ENCODE measurements at places on chromosomes 1 and 21. TPM values are rescaled to one million over a fixed set of nuclear protein-coding genes. Genes with fewer than 3 reads are reported as not detected.

Gene ZSWIM5
- polyA plus RNA-seq = 14.8 TPM

Gene TSPEAR
- polyA plus RNA-seq = 0.24 TPM

Gene GBP5
- polyA plus RNA-seq = 0.33 TPM

Gene SPRR2G
- polyA plus RNA-seq = 0.39 TPM

Gene HMCN1
- 10.6 TPM for polyA plus RNA-seq

Gene RGS18
- 1.3 TPM for polyA plus RNA-seq

Gene NGF
- polyA plus RNA-seq = 4.3 TPM

Gene LCA5L
- polyA plus RNA-seq = 3.1 TPM

Gene AUNIP
- polyA plus RNA-seq = 3.9 TPM

Gene RHEX
- 0.12 TPM for polyA plus RNA-seq

Gene PLCH2
- polyA plus RNA-seq = 19.0 TPM

Gene ARTN
- polyA plus RNA-seq = 1.9 TPM

Gene ELAVL4
- polyA plus RNA-seq = 76.8 TPM

Gene FCRL6
- polyA plus RNA-seq = not detected

Gene PSRC1
- polyA plus RNA-seq = 37.1 TPM

DNA sequence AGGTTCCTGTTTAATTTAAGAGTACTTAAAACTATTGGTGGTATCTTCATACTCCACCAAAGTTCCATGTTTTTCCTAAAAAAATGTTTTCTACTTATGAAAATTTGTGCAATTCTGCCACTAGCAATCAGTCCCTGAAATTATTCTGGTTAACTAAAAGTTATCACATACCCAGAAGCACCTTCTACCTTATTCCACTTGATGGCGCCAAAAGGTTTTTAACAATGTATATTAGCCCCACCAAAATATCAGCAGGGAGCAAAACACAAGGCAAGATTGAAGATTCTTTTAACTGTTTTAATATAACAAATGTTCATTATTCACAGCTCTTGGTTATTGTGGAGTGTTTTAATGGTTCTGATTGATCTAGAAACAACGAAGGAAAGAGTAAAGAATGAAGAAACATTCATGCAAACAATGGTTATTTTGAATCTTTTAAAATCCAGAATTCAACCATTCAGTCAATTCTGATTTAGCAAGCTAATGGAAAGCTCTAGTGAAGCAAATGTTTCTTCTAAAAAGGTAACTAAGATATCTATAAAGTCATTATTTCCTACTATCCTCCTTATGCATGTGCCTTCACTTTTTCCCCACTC is 67.2 kb downstream of the TTLL7 start:
- DNase-seq = peak; percentile 26

- DNase-seq = no peak
Observed at GRCh38 chr1:81314513-81315233, 486.1 kb upstream of the ADGRL2 start.

GRCh38 chr1:81836007-81836626 is 35.4 kb downstream of the ADGRL2 start:
- DNase-seq = no peak

GRCh38 chr1:211703812-211704537 is 28.6 kb upstream of the NEK2 start:
- no peak for DNase-seq

DNA sequence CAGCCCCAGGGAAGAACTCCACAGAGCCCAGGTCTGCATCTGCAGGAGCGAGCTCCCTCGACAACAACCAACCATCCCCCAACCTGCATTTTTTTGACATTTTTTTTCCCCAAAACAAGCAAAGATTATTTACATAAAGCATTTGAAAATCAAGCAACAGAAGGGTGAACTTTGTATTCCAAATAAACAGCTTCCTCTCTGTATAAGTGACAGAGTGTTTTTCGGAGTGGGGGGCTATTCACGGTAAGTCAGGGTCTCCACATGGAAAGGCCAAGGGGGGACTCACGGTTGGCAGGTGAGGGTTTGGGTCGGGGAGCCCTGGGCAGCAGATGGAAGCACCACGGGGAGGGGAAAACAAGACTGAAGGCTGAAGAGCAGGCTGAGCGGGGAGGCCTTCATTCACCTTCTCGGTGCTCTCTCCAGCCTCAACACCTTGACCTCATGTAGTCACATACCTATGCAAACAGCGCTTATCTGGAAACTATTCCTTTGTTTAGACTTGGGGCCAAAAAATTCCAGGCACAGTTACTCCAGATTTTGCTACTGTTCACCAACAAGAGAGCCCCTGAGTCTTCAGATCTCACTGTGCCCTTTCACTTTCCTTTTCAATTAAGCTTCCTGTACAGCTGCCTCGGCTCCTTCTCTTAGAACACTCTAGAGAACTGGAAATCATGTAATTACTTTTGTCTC is 27.6 kb downstream of the C2CD2 start:
- peak; percentile 54 for DNase-seq

- no peak for DNase-seq
Observed at GRCh38 chr21:26153758-26154157, 16.8 kb downstream of the APP start.

DNA sequence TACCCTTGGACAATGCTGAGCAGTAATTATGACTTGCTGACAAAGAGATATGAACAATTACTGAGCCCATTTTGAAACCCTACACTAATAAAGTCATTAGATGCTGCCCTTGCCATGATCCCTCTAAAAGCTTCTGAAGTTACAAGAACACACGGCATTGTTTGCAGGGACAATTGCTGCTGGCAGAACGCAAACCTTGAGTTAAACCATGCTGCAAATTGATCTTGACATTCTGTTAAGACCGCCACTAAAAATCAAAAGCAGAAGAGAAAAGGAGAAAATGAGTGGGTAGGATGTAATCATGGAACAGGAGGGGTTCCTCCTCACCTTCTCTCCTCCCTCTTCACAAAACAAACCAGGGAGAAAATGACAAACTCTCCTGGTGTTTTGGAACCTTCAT is 136.2 kb upstream of the DMRTA2 start:
- no peak for DNase-seq

DNA sequence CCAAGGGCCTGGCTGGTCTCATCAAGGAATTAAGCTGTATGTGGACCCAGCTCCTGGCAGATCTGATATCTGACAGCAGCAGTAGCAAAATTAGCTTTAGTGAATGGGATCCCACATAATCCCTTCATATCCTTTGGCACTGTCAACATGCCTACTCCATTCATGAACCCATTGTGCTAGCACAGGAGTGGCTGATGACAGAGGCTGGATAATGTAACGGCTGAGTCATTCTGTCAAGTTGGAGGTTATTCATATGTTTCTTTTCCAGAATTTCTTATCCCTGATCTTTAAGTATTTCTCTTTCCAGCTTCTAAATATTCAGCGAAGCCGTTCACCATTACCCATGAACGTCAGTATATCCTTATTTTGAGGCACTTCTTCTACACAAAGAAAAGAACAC is 84.3 kb downstream of the EXTL2 start:
- DNase-seq = no peak

DNA sequence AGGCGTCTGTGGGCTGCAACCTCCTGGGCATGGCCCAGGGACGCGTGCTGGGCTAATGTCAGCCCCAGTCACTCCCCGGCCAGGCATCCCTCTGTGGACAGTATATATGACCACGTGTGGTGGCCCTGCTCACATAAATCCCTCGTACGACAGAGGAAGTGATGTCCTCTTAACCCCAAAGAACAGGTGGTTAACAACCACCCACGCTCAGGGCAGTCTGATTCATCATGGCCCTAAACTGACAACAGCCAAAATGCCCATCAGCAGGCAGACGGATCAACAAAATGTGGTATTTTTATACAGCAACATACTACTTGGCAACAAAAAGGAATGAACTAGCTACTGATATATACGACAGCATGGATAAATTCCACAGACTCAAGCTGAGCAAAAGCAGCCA is 51.0 kb downstream of the ECE1 start:
- DNase-seq = no peak

GRCh38 chr1:180154325-180155181 is at the start of gene QSOX1:
TSS of gene QSOX1 (plus strand) at chr1:180154869. CDS start at chr1:180154908, 39 bp downstream.
- DNase-seq = peak; percentile 96

DNA sequence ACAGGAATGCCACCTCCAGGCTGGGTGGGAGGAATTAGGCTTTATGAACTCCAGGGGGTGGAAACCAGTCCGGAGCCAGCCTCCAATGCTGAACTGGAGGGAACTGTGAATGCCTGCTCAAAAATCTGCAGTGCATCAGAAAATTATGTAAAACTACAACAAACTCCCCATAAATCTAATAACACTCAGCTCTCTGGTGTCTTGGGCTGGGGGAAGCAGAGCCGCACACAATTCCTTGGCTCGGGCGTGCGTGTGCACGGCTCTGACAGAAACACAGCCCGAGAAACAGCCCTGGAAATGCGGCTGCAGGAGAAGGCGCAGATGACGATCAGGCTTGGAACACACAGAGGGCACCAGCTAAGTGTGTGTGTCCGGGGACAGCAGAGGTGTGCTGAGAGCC is 127.6 kb upstream of the VAMP3 start:
- no peak for DNase-seq

GRCh38 chr1:22817462-22817861 is 106.8 kb downstream of the EPHB2 start:
- no peak for DNase-seq

- no peak for DNase-seq
Observed at GRCh38 chr1:226976978-226977642, 37.0 kb downstream of the COQ8A start.

GRCh38 chr1:247013391-247013790 is 5.5 kb upstream of the ZNF695 start:
- no peak for DNase-seq

DNA sequence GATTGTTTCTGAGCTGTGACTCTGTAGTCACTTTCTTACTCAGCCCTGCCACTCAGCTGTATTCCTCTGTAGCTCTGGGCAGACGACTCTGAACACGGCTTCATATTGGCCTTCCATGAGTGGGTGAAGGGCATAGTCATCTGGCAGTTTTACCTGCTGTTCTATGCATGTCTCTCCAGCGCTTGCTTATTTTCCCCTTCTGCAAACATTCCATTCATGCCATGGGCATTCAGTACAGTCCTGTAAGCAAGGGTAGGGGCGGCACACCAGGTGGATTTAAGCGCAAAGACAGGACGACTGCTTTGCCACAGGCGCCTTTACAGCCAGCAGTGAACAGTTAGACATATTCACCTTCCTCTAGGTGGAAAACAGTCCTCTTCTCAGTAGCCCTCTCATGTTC is 4.4 kb upstream of the WDR26 start:
- DNase-seq = no peak

- DNase-seq = no peak
Observed at GRCh38 chr1:220696226-220696862, 6.2 kb downstream of the C1orf115 start.

- DNase-seq = no peak
Observed at GRCh38 chr1:151128800-151129199, 17.6 kb downstream of the SEMA6C start.

GRCh38 chr1:64864018-64864940 is 102.1 kb downstream of the JAK1 start:
- DNase-seq = no peak

- no peak for DNase-seq
Observed at GRCh38 chr1:66523562-66523961, 10.4 kb upstream of the SGIP1 start.

DNA sequence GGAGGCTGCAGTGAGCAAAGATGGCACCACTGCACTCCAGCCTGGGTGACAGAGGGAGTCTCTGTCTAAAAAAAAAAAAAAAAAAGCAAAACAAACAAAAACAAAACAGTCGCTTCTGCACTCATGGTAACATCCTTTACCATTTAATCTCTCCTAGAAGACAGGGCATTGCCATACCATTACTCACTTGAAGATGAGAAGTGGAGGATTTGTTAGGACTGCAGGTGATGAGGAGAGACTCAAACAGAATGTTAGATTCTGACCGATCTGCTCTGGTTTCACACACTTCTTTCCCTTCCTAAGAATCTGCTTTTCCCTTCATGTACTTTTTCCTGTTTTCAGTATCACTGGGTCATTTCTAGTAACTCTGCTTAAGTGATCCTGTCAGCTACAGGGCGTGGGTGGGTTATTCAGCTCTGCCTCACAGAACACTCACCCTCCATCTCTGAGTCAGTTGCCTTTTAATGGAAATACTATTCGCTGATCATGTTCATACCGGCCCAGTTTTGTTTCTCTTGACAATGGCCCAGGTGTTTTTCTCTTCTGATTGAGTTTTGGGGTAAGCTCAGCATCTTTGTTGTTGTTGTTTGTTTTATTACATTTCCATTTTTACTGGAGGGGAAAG is 148.0 kb upstream of the ERG start:
- DNase-seq = no peak

- DNase-seq = no peak
Observed at GRCh38 chr21:41166884-41167283, 1.1 kb upstream of the BACE2 start.

DNA sequence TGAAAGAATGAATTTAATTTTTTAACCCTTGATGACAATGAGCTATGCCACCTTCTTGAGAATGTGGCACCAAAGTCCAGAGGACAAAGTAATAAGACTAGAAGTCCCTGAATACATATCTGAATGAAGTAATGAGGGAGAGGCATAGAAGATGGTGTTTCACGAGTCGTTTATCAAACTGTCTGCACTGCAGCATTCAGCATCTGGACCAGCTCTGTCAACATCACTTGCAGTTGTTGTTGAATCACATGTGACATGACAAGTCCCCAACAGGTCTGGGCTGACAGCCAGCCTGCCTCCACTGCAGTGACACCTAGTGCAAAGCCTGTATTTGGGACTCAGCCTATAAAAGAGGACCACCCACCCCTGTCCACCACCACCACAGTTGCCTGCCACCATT is 17.3 kb upstream of the GALNT2 start:
- no peak for DNase-seq

DNA sequence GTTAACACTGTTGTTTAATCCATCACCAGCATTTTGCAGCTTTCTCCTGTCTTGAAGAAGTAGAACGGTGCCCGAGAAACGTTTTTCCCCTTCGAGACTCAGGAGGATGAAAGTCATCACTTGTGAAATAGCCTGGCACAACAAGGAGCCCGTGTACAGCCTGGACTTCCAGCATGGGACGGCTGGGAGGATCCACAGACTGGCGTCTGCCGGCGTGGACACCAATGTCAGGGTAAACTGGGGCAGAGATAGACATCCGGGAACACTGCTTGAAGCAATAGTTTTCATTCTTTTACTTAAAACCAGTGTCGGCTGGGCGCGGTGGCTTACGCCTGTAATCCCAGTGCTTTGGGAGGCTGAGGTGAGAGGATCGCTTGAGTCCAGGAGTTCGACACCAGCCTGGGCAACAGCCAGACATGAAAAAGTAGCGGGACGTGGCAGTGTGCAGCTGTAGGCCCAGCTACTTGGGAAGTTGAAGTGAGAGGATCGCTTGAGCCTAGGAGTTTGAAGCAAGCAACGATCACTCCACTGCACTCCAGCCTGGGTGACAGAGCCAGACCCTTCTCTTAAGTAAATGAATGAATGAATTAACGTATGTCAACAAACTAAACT is 945 bp downstream of the CHAF1B start:
- no peak for DNase-seq

Data from spinal cord (tissue), 10 donors.